SHP77 treated with DMSO at 0.1 percent for 48 hours (cell line): ENCODE measurements at places on chromosomes 1 and 21.
A peak's percentile ranks its signal among the peaks of the same experiment; 100 is the strongest.

DNA sequence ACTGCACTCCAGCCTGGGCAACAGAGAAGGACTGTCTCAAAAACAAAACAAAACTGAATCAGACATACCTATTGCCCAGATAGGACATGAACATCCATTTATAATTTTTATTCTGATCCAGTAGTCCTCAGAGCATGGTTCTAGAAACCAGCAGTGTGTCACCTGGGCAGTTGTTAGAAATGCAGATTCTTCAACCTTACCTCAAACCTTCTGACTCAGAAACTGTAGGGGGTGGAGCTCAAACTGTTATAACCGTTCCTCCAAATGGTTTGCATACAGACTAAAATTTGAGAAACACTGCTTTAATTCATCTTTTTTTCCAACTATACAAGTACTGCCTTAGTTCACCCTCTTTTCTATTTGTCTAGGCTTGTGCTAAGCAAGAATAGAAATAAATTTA is 6.0 kb downstream of the NASP start:
- DNase-seq, result no peak

- peak; percentile 64 for DNase-seq
Measured at GRCh38 chr1:11880911-11881748, 22.4 kb upstream of the NPPB start.

DNA sequence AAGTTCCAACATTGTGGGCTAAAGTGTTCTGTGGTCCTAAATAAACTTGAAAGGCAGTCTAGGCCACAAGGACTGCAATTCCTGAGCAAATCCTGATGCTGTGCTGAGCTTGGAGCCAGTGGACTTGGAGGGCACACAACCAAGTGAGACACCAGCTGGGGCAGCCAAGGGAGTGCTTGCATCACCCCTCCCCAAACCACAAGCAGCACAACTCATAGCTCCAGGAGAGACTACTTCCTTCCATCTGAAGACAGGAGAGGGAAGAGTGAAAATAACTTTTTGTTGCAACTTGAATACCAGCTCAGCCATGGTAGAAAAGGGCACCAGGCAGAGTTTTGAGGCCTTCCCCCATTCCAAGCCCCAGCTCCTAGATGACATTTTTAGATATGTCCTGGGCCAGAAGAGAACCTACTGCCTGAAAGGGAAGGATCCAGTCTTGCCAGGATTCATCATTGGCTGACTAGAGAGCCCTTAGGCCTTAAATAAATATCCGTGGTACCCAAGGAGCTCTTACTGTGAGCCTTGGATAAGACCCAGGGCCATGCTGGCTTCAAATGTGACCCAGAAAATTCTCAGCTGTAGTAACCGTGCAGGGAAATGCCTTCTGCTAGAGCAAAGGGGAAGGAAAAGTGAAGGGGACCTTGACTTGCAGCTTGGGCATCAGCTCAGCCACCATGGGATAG is 35.4 kb upstream of the LRRC8B start:
- DNase-seq, result no peak

GRCh38 chr1:229907884-229908638 is 159.0 kb upstream of the GALNT2 start:
- no peak for DNase-seq

- no peak for DNase-seq
Measured at GRCh38 chr1:222182641-222183040, 365.3 kb downstream of the HHIPL2 start.

GRCh38 chr1:66439031-66439740 is 94.8 kb upstream of the SGIP1 start:
- DNase-seq, result no peak

DNA sequence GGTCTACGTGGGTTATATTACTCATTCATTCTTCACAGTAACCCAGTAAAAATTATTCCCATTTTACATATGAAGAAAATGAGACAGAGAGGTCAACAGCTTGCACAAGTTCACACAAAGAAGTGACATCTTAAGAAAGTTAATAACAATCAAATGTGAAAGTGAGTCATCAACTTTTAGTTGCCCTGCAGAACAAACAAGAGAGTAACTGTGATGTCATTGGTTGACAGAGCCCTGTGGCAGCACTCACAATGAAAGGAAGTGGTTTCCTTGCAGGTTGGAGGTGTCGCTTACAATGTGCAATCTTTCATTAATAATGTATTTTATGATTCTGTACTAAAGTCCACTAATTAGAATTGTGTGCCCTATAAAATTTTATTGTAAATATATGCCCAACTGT is 369.6 kb downstream of the RYR2 start:
- no peak for DNase-seq

- no peak for DNase-seq
Measured at GRCh38 chr1:52195161-52195560, 53.3 kb downstream of the ZFYVE9 start.

GRCh38 chr21:26973226-26973625 is 6.3 kb upstream of the ADAMTS5 start:
- no peak for DNase-seq

DNA sequence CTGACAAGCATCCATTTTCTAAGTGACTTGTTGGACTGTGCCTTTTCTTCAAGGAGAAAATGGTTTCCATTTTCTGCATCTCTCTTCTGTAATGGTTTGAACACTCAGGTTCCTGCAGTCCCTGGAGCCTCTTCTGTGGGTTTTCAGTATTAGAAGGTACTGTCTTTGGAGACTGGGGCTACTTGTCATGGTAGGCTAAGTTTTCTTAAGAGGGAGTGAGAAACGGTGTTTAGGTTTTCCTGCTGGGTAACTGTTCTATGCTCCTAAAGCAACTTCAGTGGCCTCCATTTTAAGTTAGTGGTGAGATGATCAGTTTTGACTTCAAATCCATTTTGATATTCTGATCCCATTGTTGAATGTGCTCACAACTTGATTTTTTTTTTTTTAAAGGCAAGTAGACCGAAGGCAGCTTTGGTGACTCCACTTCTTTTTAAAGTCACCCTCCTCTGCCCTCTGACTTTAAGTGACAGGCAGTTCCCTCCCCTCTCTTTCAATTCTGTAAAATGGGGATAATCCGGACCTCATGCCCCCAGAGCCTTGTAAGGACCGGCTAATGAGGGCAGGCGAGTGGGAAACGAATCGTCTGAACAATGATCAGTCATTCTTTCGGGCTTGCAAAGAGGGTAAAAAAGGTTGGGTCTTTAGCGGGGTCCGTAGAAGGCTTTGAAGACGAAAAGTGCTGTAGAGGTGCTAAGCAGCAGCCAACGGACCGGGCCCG is 1.0 kb upstream of the ARID1A start:
- no peak for DNase-seq

DNA sequence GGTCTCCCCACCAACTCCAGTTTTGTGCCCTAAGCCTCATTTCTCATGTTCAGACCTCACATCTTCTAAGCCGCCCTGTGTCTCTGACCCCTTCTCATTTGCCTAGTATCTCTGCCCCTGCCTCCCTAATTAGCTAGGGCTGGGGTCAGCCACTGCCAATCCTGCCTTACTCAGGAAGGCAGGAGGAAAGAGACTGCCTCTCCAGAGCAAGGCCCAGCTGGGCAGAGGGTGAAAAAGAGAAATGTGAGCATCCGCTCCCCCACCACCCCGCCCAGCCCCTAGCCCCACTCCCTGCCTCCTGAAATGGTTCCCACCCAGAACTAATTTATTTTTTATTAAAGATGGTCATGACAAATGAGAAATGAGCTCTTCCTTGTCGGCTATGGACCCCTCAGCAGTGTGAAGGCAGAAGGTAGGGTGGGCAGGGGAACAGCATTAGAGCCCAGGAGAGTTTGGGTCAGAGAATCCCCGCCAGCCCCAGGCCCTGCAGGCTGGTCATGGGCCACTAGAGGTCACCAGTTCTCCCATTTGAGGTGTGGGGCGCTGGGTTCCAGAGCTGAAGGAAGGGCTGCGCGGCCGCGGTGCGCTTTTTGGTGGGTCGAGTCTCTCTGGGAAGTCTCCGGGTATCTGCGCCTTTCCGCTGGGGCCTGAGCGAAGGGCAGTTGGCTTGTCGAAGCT is 11.5 kb downstream of the ADAMTSL4 start:
- peak; percentile 93 for DNase-seq

GRCh38 chr1:216721863-216722262 is 1.4 kb downstream of the ESRRG start:
- no peak for DNase-seq

GRCh38 chr1:108643492-108644335 is 17.2 kb downstream of the HENMT1 start:
- DNase-seq, result peak; percentile 47

DNA sequence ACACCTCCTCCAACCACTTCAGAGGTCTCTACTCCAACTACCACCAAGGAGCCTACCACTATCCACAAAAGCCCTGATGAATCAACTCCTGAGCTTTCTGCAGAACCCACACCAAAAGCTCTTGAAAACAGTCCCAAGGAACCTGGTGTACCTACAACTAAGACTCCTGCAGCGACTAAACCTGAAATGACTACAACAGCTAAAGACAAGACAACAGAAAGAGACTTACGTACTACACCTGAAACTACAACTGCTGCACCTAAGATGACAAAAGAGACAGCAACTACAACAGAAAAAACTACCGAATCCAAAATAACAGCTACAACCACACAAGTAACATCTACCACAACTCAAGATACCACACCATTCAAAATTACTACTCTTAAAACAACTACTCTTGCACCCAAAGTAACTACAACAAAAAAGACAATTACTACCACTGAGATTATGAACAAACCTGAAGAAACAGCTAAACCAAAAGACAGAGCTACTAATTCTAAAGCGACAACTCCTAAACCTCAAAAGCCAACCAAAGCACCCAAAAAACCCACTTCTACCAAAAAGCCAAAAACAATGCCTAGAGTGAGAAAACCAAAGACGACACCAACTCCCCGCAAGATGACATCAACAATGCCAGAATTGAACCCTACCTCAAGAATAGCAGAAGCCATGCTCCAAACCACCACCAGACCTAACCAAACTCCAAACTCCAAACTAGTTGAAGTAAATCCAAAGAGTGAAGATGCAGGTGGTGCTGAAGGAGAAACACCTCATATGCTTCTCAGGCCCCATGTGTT is 66.6 kb downstream of the TPR start:
- DNase-seq, result no peak

GRCh38 chr1:56451491-56451890 is 127.9 kb downstream of the PLPP3 start:
- no peak for DNase-seq
